Activated CD4-positive, alpha-beta T cell treated with anti-CD3 and anti-CD28 coated beads, Interleukin-2, amount 10 ng/mL, durations not matched to agents 24 days and 14 days (primary cell): ENCODE measurements at places on chromosomes 6 and 20. TPM values are rescaled to one million over a fixed set of nuclear protein-coding genes. Genes with fewer than 3 reads are reported as not detected.

GRCh38 chr6:33585403-33586107 is 5.5 kb upstream of the BAK1 start:
- peaks cover 25% of the 10 kb centered on the region for H3K4me1 ChIP-seq
- H3K4me3 ChIP-seq: peak overlapping the region; percentile 82
- DNase-seq: peak; percentile 97
- H3K27me3 ChIP-seq: no peaks in the 10 kb centered on the region
- peak overlapping the region; percentile 94 for H3K27ac ChIP-seq
- H3K36me3 ChIP-seq: no peaks in the 10 kb centered on the region

GRCh38 chr6:82022614-82023129 is 224.9 kb downstream of the IBTK start:
- no peak overlapping the region for H3K27ac ChIP-seq
- H3K36me3 ChIP-seq: no peaks in the 10 kb centered on the region
- no peaks in the 10 kb centered on the region for H3K4me1 ChIP-seq
- H3K4me3 ChIP-seq: no peak overlapping the region
- no peak for DNase-seq

DNA sequence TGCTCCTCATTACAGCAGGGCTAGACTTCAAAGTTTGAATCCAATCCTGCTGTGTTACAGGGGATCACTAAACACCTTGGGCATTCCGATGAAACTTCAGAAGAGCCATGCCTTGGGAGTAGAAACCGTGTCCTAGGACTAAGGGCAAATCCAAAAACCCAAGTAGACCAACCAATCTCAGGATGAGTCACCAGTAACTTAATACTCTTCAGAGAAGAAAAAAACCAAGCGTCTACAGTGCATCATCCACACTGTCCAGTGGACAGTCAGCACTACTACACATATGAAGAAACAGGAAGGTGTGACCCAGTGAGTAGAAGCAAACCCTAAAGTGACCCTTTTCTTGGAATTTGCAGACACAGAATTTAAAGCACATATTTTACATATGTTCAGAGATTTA is 39.5 kb upstream of the VAPB start:
- no peak overlapping the region for H3K4me3 ChIP-seq
- no peaks in the 10 kb centered on the region for H3K27me3 ChIP-seq
- peaks cover 6% of the 10 kb centered on the region for H3K4me1 ChIP-seq
- H3K27ac ChIP-seq: no peak overlapping the region
- no peak for DNase-seq

GRCh38 chr6:106152952-106153351 is 66.8 kb downstream of the PRDM1 start:
- no peak overlapping the region for H3K4me3 ChIP-seq
- no peaks in the 10 kb centered on the region for H3K27me3 ChIP-seq
- DNase-seq: no peak
- H3K36me3 ChIP-seq: peaks cover 3% of the 10 kb centered on the region
- peaks cover 35% of the 10 kb centered on the region for H3K4me1 ChIP-seq

GRCh38 chr6:40719671-40720374 is 132.7 kb upstream of the LRFN2 start:
- peak overlapping the region; percentile 55 for H3K27ac ChIP-seq
- no peaks in the 10 kb centered on the region for H3K36me3 ChIP-seq
- H3K4me3 ChIP-seq: peak overlapping the region; percentile 42
- peaks cover 2% of the 10 kb centered on the region for H3K27me3 ChIP-seq

DNA sequence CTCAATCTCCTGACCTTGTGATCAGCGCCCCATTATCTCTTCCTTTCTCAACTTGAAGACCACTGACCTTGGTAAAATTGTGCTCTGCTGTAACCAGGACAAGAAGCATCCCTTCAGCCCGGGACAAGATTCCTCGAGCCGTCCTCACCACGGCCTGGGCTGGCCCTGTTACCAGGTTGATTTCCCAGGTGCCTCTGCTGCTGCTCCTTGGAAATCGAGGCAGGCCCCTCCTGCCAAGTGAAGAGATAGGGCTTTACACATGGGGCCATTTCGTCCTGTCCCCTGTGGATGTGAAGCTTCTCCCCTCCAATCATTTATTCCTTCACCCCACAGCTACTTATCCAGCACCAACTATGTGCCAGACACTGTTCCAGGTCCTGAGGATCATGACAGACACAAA is 21.5 kb downstream of the RAB44 start:
- H3K4me3 ChIP-seq: no peak overlapping the region
- no peak overlapping the region for H3K27ac ChIP-seq

- H3K36me3 ChIP-seq: no peaks in the 10 kb centered on the region
- no peak overlapping the region for H3K4me3 ChIP-seq
- H3K27ac ChIP-seq: no peak overlapping the region
- H3K4me1 ChIP-seq: peaks cover 2% of the 10 kb centered on the region
- DNase-seq: no peak
These were observed 7.7 kb upstream of the LRRN4 start for GRCh38 chr20:6061544-6061943.

DNA sequence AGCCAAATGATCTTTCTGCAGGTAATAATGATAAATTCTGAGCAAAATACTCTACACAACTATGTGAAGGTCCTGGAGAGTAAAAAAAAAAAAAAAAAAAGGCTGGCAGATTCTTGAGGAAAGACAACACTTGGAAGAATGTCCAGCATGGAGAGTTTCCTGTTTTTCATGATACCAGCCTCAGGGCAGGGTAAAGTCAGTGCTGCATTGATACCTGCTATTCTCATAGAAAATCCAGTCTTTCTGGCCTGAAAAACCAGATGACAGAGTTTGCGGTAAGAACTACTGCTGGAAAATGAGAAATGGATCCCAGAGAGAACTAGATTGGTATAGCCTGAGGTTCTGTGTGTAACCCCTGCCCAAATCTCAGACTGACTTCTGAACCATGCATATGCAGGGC is 89.1 kb downstream of the AFG1L start:
- no peaks in the 10 kb centered on the region for H3K4me1 ChIP-seq
- no peak overlapping the region for H3K4me3 ChIP-seq
- no peaks in the 10 kb centered on the region for H3K36me3 ChIP-seq
- no peaks in the 10 kb centered on the region for H3K27me3 ChIP-seq
- H3K27ac ChIP-seq: no peak overlapping the region

- H3K4me1 ChIP-seq: peaks cover 2% of the 10 kb centered on the region
- DNase-seq: peak; percentile 94
- H3K27ac ChIP-seq: no peak overlapping the region
- H3K4me3 ChIP-seq: peak overlapping the region; percentile 43
These were observed 66.6 kb upstream of the CCDC167 start for GRCh38 chr6:37566111-37566949.

- no peak for DNase-seq
- H3K27me3 ChIP-seq: peaks cover 28% of the 10 kb centered on the region
- no peak overlapping the region for H3K4me3 ChIP-seq
- no peaks in the 10 kb centered on the region for H3K36me3 ChIP-seq
- no peak overlapping the region for H3K27ac ChIP-seq
These were observed 6.5 kb downstream of the TMEM170B start for GRCh38 chr6:11543919-11544518.

- H3K27ac ChIP-seq: no peak overlapping the region
- H3K4me1 ChIP-seq: peaks cover 11% of the 10 kb centered on the region
- no peaks in the 10 kb centered on the region for H3K36me3 ChIP-seq
- DNase-seq: peak; percentile 70
- H3K4me3 ChIP-seq: peak overlapping the region; percentile 94
These were observed 278 bp downstream of the UST start for GRCh38 chr6:148747145-148747470.

- H3K36me3 ChIP-seq: no peaks in the 10 kb centered on the region
- H3K27ac ChIP-seq: no peak overlapping the region
- H3K4me3 ChIP-seq: no peak overlapping the region
- H3K4me1 ChIP-seq: no peaks in the 10 kb centered on the region
- no peaks in the 10 kb centered on the region for H3K27me3 ChIP-seq
- no peak for DNase-seq
These were observed 368.3 kb upstream of the BTBD3 start for GRCh38 chr20:11549172-11550103.

DNA sequence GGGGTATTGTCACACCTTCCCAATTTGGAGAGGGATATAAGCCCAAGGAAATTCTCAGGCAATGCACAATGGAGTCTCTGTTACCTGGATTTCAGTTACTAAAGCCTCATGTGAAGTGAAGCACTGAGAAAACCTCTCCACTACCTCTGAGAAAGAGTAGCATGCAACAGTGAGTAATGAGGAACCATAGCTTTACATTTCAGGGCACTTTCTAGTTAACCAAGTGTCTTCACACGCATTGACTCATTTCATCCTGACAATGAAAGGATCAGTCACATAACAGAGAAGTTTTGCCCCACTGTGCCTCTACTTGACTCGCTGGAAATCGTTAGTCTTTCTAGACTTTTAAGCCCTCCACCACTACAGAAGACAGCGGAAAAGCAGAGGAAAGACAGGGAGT is 86.2 kb upstream of the ARID1B start:
- peaks cover 17% of the 10 kb centered on the region for H3K4me1 ChIP-seq
- no peak for DNase-seq
- H3K36me3 ChIP-seq: no peaks in the 10 kb centered on the region
- H3K27me3 ChIP-seq: peaks cover 6% of the 10 kb centered on the region
- H3K27ac ChIP-seq: no peak overlapping the region

DNA sequence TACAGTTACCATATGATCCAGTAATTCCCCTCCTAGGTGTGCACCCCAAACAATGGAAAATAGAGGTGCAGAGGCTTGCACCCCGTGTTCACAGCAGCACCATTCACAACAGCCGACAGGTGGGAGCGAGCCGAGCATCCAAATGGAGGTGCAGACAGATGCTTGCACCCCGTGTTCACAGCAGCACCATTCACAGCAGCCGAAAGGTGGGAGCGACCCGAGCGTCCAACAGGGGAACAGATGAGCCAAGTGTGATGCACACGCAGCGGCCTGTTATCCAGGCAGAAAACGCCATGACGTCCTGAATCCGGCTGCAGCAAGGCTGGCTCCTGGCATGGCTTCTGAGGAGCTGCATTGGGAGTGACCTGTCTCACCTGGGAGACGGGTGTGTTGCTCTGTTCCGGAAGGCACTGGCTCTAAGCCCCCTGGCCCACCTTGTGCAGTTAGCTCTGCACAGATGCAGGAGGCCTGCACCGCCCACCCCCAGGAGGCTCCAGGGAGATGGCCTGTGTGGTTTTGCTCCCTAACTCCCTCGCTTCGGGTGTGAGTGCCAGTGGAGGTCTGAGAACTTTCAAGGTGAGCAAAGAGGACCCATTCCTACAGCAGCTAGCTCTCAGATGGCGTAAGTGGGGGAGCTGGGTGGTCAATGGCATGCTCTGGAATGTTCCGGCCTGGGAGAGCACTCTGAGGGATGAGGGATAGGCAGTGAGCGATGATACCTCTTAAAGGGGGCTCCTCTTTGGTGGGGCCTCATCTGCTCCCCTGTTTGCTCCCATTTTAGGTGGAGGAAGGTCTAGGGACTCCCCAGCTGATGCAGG is 47.8 kb upstream of the FRMD1 start:
- peaks cover 6% of the 10 kb centered on the region for H3K27me3 ChIP-seq
- no peak overlapping the region for H3K27ac ChIP-seq
- DNase-seq: no peak

DNA sequence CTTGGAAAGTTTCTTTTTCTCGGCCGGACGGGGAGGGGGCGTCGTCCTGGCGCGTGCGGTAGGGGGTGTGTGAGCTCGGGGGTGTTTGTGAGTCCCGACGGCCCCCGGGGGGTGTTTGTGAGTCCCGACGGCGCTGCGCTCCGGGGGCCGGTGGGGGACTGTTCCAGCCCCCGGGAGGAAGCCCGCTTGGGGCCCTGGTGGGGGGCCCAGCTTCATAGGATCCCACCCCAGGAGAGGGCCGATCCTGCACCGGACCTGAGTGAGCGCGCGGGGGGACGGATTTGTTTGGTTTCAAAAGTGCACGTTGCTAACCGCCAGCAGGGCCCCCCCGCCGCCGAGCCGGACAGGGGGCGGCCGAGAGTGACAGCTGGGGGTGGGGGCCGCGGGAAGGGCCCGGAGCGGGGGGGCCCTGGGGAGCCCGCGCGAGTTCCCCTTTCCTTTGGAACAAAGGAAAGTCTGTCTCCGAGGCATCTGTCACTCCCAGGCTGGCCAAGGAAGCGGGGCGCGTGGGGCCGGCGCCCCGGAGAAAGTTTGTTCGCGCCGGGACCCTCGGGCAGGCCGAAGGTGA is 485 bp downstream of the TGIF2 start:
- peaks cover 28% of the 10 kb centered on the region for H3K36me3 ChIP-seq
- peak overlapping the region; percentile 87 for H3K27ac ChIP-seq
- peak; percentile 80 for DNase-seq
- H3K4me1 ChIP-seq: peaks cover 36% of the 10 kb centered on the region
- H3K4me3 ChIP-seq: peak overlapping the region; percentile 93
- H3K27me3 ChIP-seq: no peaks in the 10 kb centered on the region

GRCh38 chr20:51616060-51616459 is 73.5 kb upstream of the NFATC2 start:
- DNase-seq: no peak
- H3K36me3 ChIP-seq: no peaks in the 10 kb centered on the region
- no peaks in the 10 kb centered on the region for H3K4me1 ChIP-seq
- no peak overlapping the region for H3K4me3 ChIP-seq
- peaks cover 18% of the 10 kb centered on the region for H3K27me3 ChIP-seq
- H3K27ac ChIP-seq: no peak overlapping the region

DNA sequence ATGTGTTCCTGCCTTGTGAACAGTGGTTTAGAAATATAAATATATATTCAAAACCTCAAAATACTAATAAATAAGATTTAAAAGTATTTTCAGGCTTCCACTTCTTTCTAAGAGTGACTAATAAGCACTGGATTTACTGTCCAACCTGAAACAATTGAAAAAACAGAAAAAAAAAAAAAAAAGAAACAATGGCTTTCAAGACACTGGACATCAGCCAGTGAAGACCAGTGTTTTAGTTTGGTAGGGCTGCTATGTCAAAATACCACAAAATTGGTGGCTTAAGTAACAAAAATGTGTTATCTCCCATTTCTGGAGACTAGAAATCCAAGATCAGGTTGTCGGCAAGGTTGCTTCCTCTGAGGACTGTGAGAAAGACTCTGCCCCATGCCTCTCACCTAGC is 101.4 kb upstream of the PDE7B start:
- no peak overlapping the region for H3K27ac ChIP-seq
- peaks cover 12% of the 10 kb centered on the region for H3K27me3 ChIP-seq
- no peaks in the 10 kb centered on the region for H3K4me1 ChIP-seq
- no peak for DNase-seq

DNA sequence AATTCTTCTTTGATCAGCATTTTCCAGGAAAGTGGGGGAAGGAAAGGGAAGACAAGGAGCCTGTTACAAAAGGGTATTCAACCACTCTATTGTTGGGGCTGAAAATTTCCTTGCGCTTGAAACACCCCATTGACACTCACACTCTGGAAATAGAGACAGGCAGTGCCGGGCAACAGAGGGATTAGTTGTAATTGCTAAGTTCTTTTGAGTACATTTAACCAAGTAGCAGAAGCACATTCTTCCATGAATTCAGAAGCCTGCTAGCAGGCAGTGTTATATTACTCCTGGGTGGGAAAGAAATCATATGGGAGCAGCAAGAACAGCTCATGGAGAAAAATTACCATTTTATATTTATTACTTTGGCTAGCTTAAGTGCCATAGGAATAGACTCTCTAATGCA is 745.5 kb downstream of the C6orf118 start:
- no peaks in the 10 kb centered on the region for H3K27me3 ChIP-seq
- H3K27ac ChIP-seq: no peak overlapping the region
- no peaks in the 10 kb centered on the region for H3K4me1 ChIP-seq
- DNase-seq: no peak
- H3K4me3 ChIP-seq: no peak overlapping the region

Gene SMLR1
- total RNA-seq: not detected in 2 replicates

Gene HFE
- 0.12 and 0.50 TPM in 2 replicates for total RNA-seq

Gene BNIP5
- not detected in 2 replicates for total RNA-seq

Gene FNDC11
- 0.12 and 0.16 TPM in 2 replicates for total RNA-seq

Gene CST4
- not detected in 2 replicates for total RNA-seq

Gene TNF
- 294 and 303 TPM in 2 replicates for total RNA-seq

Gene LRRN4
- total RNA-seq: not detected in 2 replicates
